ENCODE measurements at places on chromosomes 2 and 18.

DNA sequence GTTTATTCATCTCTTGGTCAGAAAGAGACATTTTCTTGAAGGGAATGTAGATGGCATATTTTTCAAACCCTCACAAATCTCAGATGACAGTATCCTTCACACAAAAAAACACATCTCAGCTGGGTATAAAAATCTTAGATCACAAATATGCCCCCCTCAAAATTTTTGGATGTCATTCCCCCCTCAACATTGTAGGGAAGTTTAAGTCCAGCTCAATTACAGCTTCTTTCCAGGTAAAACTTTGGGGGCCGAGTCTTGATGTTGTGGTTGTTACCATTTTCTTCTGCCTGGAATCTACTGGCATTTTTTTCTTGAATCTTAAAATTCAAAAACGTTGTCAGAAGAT lies 46.1 kb downstream of the HDAC4 start:
- no peak for DNase-seq

DNA sequence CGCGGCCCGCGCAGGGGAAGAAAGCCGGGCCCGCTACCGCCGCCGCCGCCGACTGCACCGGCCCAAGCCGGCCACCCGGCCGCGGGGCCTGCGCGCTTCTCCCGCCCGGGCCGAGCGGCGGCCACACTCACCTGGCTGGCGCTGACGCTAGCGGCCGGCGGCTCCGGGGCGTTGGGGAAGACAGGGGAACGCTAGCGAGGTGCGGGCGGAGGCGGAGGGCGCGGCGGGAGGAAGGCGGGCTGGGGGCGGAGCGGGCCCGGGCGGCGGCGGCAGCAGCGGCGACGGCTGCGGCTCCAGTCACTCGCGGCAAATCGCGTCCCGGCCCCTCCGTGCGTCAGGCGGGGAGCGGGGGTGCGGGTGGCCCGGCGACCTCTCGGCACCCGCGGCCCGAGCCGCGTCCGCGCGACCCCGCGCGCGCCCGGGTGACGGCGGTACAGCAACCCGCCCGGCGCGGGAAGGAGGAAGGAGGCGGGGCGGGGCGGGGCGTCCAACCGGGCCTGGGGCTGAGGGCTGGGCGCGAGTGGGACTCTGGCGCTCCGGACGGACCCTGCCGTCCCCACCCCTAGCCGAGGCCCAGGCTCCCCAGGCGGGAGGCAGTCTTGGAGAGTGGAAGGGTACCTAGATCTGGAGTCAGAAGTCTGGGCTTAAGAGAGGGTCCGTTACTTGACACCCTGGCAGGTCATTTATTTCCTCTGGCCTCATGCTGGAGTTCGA lies at the start of gene SESTD1:
TSS of gene SESTD1 (minus strand) at position 465 of the 714 bp plus-strand sequence. CDS start 72,991 bp downstream, outside the sequence.
- peak; percentile 27 for DNase-seq

GRCh38 chr2:136239079-136239685 lies 121.2 kb upstream of the CXCR4 start:
- DNase-seq = no peak

GRCh38 chr18:24014986-24015638 lies 558 bp downstream of the TTC39C start:
- DNase-seq = peak; percentile 43

GRCh38 chr2:26685989-26686839 lies 6.3 kb upstream of the KCNK3 start:
- no peak for DNase-seq

DNA sequence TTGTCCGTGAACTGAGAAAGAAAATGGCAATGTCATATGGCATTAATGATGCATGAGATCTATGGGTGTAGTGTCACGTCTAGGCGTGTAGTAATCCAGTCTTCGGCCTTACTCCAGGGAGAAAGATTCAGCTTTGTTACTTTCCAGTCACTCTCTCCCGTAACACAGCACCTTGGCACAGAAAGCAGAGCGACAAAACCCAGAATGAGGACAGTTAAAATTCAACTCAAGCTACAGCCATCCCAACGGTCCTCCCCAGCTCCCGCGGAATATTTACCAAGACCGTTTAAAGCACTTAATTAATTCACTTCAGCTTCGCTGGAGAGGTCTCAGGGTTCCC lies 797 bp upstream of the CRIM1 start:
- DNase-seq = no peak

GRCh38 chr2:143482771-143483170 lies 353.6 kb downstream of the ARHGAP15 start:
- no peak for DNase-seq

DNA sequence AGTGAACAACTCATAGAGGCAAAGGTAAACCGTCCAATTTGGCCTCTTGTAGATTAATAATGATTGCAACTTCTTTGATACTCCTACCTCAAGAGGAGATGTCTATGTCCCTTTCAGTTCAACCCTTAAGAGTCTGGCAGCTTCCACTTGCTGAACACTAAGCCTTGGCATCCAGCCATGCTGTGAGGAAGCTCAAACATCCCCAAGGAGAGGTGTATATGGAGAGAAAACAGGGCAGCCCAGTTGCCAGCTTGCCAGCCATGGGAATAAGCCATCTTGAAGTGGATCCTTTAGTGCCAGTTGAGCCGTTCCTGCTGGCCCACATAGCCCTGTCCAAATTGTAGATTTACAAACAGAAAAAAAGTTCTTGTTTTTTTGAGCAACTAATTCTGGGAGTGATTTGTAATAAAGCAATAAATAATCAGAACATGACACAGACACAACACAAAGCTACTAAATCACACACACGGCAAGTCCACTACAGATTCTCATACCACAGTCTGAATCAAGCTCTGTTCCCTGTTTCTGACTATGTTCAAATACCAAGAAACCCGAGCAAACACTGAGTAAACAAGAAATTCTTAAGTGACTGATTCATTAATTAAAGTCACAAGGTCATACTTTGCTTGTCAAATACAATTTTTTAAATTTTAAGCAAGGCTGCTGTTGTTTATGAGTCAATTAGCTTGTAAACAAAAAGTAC lies 96.1 kb downstream of the PID1 start:
- DNase-seq = no peak

DNA sequence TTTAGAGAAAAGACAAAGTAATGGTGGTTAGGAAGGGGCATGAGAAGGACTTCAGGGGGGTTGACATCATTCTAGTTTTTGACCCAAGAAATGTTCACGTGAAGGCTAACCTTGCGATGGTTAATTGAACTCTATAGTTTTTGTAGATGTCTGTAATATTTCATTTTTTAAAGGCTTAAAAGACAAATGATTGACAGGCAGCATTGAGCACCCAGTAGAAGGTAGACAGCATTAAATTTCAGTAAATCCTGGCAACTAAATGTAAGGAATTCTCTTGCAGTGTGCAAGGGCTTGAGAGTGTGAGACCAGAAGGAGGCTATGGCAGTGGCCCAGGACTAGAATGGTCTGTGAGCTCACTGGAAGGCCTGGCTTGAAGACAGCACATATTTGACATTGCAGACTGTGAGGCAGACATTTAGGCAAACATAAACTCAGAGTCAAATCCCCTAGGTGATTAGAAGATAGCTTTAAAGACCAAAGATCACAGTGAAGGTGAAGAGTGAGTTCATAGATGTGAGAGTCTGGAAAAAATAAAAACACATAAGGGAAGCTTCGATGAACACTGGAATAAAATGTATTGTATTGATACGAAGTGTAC lies 100.1 kb upstream of the MAP4K4 start:
- no peak for DNase-seq

- no peak for DNase-seq
These were observed 67.7 kb upstream of the L3MBTL4 start for GRCh38 chr18:6482198-6482977.

DNA sequence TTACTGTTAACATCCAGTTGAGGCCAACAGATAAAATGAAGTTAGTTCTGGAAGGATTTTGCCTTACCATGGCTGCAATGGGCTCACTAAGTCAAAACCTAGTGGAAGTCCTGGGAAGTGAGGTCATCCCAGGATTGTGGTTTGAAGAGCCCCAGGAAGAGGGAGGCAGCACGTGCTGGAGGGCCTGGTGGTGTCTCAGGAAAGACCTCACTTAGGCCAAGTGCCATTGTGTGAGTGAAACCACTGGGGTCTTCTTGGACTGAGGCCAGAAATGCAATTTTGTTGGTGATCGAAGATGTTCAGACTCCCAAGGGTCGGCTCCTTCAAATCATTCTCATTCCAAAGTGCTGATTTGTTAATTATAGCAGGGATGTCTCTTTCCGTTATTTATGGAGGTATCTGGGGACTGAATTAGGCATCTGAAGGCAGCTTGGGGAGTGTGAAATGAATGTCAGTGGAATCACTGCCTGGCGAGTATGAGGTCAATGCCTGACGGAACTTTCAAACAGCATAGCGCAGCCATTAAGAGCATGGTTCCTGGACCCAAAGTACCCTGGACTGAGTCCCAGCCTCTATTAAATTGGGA lies 60.0 kb downstream of the IL1R2 start:
- DNase-seq = no peak

DNA sequence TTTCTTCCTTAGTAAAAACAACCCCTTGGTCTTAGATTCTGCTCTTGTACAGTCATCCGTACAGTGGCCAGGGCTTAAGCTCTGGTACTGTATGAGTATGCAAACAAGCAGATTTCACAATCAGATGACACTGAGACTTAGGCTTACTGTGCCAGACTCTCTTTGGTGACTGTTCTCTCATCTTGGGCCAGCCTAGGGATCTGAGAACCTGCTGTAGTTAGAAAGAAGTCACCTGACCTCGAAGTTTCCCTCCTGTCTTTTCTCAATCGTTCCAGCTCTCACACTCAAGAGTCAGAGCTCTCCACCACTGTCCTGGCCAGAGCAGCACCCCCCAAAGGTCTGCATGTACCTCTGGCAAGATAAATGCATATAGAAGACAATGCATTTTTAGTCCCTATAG lies 63.2 kb downstream of the ZEB2 start:
- DNase-seq = no peak

DNA sequence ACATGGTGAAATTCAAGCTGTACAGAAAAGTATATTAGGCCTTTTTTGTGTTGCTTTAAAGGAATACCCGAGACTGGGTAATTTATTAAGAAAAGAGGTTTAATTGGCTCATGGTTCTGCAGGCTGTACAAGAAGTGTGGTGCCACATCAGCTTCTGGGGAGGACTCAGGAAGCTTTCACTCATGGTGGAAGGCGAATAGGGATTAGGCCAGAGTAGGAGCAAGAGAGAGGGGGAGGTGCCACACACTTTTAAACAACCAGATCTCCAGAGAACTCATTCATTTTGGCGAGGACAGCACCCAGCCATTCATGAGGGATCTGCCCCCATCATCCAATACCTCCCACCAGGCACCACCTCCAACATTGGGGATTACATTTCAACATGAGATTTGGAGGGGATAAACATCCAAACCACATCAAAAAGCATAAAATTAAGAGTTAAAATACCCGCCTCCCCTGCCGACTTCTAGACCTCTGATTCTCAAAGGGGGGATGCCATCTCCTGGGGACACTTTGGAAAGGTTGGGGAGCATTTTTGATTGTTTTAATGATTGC lies 15.1 kb upstream of the LIPG start:
- DNase-seq = no peak

DNA sequence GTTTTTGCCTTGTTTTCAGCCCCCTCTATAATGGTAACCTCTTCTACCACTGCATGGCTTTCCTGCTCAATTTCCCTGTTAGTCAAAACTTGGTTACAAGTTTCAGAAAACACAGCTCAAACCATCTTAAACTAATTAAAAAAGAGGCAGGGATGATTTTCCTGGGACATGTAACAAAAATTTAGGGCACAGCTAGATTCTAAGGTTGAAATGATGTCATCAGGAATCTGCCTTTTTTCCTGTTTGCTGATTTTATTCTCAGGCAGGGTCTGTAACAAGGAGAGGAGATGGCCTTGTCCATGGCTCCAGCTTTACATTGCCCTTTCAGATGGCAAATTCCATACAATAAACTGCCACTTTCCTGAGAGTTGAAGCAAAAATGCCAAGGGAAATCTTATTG lies 157.9 kb upstream of the CREB1 start:
- no peak for DNase-seq

DNA sequence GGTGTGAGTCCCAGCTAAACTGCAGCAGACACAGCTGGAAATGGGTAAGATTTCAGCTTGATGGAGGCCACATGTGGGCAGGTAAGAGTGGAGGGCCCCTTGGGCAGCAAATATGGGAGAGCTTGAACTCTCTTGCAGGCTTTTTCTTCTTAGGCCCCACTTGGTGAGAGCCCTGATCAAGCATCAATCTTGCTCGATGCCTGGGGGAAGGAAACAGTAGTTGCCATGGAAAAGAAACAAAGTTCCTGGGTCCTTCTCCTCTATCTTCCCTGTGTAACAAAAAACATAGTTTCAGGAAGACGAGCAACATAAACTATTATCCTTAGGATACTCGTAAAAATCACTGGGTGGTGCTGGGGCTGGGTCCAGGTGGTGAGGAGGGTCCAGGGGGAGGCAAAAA lies 42.9 kb downstream of the KIAA1328 start:
- DNase-seq = no peak

GRCh38 chr18:37779220-37779619 lies 213.6 kb upstream of the CELF4 start:
- DNase-seq = no peak

DNA sequence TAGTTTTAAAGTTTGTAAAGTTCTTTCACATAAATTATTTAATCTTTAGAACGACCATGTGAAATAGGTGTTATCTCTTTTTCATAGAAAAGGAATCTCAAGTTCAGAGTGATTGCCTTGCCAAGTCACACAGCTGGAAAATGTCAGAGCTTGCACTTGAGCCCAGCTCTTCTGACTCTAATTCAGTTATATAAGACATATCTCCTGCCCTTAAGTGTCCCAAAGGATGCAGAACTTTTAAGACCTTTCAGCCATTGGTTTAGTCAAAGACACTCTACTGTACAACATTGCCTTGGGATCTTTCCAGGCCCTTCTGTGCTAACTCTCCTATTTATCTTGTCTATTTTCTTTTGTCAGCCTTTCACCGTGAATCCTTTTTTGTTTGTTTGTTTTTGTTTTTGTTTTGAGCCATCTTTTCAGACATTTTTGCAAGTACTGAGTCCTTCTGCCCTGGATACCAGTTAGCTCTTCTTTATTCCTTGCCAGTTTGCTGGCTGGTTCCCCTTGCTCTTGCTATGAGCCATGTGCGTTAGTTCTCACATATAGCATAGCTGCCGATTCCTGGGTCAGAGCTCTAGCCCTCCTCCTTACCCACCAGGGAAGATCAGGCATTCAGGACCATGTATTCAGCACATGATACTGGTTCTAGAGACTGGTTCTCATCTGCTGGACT lies 160.0 kb upstream of the MYO3B start:
- no peak for DNase-seq

- DNase-seq = no peak
These were observed 220.8 kb downstream of the MYCN start for GRCh38 chr2:16161085-16161565.
